ENCODE measurements at places on chromosomes 7 and 10.

DNA sequence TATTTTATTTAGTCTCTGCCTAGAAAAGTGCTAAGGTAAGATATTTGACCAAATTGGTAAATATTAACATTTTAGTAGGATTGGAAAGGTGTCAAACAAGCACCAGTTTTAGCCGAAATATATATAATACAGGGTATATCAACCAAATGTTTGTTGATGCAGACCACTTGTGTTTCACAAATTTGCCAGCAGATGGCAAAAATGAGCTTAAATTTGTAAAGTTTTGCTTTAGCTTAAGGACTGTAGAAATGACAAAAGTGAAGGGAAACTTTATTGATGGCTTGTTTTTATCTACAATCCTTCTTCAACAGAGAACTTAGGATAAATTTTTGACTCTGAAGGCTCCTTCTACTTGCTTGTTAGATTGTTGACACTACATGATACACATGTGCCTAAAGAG lies 4.8 kb upstream of the POLR1F start:
- DNase-seq: no peak

DNA sequence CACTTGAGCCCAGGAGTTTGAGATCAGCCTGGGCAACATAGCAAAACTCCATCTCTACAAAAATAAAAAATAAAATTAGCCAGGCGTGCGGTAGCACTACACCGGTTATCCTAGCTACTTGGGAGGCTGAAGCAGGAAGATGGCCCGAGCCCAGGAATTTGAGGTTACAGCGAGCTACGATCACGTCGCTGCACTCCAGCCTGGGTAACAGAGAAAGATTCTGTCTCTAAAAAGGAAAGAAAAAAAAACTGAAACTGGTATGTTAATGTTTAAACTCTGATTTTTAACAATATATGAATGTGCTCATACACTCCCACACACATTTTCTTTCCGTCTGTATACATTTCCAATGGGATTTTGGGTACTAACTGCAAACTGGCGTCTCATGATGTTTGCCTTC lies 140.6 kb upstream of the KMT2E start:
- DNase-seq: no peak

GRCh38 chr7:108311446-108312168 lies 144.6 kb downstream of the NRCAM start:
- DNase-seq: no peak

DNA sequence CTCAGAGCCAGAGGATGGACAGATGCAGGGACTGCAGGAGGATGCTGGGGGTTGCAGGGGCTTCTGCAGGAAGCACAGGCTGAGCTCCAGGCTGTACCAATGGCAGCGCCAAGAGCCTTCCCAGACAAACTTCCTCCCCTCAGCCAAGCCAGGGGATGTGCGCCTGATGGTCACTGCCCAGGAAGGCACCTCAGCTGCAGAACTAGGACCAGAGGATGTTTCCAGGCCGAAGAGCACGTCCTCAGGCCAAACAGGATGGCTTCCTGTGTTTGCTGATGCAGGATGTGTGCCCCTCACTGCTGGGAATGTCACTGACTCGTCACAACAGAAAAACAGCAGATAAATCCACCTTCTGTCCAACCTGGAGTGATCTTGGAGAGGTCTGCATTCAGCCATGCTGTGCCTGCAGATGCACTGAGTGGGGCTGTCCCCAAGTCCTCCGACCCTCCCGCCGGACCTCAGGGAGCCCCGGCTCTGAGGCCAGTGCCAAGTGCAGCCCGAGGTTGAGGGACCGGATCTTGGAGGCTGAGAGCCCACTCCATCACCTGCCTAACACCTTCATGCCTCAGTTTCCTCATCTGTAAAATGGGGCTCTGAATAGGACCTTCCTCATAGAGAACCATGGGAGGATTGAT lies 152.5 kb upstream of the CHST15 start:
- DNase-seq: no peak

Data from adrenal gland (tissue), 19 donors.